NCI-H2171 (cell line): ENCODE measurements at places on chromosomes 12 and 14.
A peak's percentile ranks its signal among the peaks of the same experiment; 100 is the strongest.

GRCh38 chr12:9143929-9144729, 28.4 kb upstream of the A2M start:
- no peak for DNase-seq

DNA sequence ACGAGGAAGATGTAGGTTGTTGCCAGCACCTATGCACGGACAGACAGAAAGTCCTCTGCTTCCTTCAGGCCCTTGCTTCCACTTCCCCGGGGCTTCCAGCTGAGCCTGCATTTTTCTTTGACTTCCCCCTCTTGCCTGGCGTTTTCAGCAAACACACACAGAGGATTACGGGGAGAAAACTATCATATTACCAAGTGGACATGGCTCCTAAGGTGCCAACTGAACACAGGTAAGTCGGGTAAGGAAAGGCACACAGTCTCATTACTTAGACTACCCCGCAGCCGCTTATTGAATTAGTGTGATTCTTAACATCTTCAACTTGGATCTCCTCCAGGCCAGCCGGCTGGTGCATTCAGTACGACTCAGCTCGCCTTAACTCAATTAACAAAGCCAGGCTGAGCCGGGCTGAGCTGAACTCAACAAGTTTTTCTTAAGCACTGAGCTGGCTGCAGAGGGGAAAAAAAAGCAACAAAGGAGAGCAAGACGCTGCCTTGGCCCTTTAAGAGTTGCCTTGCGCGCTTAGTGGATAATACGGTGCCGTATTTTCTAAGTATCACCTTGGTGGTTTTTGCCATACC, 19.2 kb upstream of the MAP1LC3B2 start:
- peak; percentile 81 for DNase-seq

GRCh38 chr12:12723149-12723680, 6.0 kb downstream of the CDKN1B start:
- DNase-seq = no peak

DNA sequence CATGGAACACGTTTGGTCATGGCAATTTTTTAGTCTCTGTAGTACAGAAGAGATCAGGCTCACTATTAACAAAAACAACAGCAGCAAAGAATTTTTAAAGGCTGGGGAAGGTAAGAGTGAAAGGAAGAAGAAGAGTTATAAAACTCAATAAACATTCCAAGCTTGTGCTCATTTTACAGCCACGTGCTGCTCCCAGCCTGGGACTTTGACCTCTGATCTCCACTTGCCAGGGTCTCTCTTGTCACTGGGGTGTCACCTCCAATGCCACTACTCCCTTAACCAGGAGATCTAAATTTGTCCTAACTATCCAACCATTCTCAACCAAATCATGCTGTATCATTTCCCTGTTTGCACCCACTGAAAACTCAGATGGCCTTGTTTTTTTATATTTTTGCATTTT, 605.1 kb downstream of the VRK1 start:
- DNase-seq = no peak

DNA sequence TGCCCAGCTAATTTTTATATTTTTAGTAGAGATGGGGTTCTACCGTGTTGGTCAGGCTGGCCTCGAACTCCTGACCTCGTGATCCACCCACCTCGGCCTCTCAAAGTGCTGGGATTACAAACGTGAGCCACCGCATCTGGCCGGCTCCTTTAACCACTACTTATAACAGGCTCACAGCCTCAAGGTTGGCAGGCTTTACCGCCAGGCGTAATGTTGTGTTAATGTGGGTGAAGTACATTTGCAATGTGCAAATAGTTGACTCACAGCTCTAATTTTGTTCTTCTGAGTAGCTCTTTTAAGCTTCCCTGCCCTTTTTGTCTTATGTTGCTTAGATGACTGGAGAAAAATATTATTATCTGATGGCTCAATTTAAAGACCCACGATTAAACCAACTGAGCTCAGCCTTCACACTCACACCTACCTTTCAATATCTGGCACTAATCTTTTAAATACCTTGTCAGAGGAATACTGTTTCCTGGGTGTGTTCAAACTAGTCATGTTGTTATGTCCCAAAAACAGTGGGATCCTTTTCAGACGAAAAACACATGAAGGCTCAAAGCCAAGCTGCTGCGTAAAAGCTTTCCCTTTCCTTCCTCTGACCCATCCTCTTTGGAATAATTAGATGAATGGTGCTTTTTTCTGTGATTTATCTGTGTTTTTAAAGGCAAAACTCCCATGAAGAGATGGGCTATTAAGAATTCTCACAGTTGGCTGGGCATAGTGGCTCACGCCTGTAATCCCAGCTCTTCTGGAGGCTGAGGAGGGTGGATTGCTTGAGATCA, 57.2 kb upstream of the USP44 start:
- no peak for DNase-seq

- DNase-seq = no peak
Measured at GRCh38 chr12:117168976-117169375, 21.3 kb downstream of the FBXO21 start.

DNA sequence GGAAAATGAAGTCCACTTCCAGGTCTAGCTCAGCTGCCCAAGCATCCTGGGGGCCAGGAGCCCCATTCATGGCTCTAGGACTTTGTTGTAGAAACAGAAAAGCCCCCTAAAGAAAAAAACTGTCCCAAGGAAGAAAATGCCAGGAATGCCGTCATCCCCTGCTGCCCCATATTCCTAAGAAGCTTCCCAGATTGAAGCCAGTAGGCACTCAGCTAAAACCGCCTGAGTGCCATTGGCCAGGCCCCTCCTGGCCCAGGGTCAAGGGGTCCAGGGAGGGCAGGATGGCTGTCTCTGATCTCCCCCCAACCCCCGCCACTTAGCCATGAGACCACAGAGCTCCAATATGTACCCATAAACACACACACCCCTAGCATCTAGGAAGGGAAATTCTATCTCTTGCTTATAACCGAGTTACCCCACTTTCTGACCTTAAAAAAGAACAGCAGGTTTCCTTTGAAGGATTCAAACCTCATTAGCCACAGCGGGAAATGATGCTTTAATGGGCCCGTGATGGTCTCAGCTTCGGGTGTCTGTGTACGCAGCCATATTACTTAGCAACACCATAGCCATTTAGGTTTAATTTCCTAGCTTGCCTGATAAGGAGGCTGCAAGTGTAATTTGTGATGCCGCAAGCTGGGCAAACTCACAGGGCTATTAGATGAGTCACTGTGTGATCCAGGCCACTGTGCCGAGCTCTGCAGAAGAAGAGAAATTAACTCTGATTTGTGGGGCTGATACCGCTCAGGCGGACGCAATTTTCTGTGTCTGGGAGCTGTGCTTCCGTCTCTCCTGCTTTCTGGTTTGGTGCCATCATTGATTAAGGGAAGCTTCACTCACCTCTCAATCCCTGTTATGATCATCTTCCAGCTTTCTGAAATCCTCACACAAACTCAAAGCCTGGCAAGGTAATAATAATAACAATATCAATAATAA, 84.2 kb downstream of the GCH1 start:
- no peak for DNase-seq

GRCh38 chr12:119258149-119258548, 76.4 kb upstream of the CCDC60 start:
- peak; percentile 56 for DNase-seq

DNA sequence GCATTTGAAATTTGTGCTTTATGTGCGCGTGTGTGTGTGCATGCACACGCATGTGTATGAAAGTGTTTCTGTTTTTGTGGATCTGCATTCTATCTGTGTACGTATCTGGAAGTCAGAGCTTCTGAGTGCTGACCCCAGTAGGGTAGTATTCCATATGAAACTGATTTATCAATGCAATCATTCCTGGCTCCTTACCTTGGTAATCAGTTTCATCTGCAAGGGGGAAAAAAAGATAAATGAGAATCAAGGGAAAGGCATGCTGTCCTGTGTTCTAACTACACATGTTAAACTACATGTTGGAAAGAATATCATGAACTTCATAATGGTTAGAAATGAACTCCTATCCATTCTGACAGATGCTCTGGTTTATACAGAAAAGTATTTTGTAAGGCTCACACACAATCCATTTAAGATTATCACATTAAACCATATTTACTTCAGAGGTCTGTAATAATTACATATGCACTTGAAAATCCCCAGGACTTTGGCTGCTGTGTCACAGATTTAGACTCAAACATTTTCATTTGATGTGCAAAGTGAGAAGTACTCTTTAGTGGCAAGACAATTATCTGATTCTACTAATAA, 276.1 kb upstream of the LMO3 start:
- no peak for DNase-seq

- DNase-seq = no peak
Measured at GRCh38 chr12:88579161-88579517, 1.1 kb downstream of the KITLG start.

- DNase-seq = no peak
Measured at GRCh38 chr14:49593016-49593415, 5.7 kb upstream of the LRR1 start.

GRCh38 chr14:68047906-68048305, 228.3 kb downstream of the RAD51B start:
- DNase-seq = no peak

GRCh38 chr12:80050236-80050635, 49.1 kb upstream of the OTOGL start:
- no peak for DNase-seq

DNA sequence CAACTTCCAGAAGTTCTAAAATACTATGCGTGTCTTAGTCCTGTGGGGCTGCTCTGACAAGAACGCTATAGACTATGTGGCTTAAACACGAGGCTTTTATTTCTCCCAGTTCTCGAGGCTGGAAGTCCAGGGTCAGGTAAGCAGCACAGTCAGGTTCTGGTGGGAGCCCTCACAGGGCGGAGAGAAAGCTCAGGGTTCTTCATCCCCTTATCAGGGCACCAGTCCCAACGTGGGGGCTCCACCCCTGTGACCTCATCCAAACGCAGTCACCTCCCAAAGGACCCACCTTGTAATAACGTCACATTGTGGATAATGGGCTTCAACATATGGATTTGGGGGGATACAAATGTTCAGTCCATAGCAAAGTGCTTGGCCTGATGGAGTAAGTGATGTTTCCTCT, 37.1 kb upstream of the TC2N start:
- no peak for DNase-seq

GRCh38 chr12:27347779-27348178, 15.1 kb downstream of the BMAL2 start:
- DNase-seq = peak; percentile 53

DNA sequence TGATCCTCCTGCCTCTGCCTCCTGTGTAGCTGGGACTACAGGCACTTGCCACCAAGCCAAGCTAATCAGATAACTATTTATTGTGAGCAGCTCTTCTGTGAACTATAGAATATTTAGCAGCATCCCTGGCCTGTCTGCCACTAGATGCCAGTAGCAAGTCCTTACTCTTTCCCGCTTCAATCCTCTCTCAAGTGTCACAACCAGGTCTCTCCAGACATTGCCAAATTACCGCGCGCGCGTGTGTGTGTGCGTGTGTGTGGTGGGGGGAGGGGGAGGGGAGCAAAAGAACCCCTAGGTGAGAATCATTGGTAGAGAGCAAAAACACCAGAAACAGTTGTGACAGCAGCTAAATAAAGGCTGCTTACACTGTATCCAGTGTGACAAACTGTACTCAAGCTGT, 49.9 kb downstream of the PPP2R5E start:
- DNase-seq = no peak

DNA sequence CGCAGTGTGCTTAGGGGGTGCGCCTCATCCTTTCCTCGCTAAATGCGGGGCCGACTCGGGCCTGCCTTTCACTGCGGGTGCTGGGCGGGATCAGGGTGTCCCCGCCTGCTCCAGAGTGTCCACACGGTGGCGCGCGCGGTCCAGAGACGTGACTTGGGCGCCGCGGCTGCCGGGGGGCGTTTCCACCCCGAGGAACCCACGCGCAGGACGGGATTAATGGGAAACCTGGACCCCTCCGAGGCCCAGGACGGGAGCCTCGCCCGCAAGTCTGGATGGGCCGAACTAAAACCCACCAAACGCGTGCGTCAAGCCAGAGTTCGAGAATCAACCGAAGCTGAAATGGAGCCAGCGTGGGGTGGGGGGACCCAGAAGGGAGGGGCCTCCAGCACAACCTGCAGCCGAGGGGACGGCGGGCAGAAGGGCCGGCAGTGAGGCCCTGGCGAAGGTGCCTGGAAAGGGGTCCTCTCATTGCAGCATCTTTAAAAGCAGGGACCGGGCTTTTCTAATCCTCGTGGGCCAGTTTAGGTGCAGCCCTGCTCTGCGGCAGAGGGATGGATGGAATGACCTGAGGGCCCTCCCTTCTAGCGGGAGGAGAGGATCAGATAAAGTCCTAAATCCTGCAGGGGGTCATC, 93.3 kb downstream of the NINJ2 start:
- peak; percentile 95 for DNase-seq

- DNase-seq = no peak
Measured at GRCh38 chr12:43038991-43039390, 449.4 kb upstream of the PRICKLE1 start.

GRCh38 chr12:105858981-105859710, 279.6 kb downstream of the NUAK1 start:
- DNase-seq = no peak

DNA sequence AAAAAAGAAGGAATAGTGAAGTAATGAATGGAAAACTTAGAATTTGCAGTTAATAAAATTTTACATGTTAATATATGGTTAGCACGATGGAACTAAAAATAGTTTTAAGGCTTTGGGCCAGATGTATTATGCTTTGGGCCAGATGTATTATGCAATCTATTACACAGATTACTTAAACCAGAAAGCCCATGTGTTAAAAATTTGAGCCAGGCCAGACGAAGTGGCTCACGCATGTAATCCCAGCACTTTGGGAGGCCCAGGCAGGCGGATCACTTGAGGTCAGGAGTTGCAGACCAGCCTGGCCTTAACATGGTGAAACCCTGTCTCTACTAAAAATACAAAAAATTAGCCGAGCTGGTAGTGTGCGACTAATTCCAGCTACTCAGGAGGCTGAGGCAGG, 17.2 kb downstream of the IFT81 start:
- no peak for DNase-seq

- DNase-seq = no peak
Measured at GRCh38 chr14:99268810-99269707, 2.9 kb downstream of the BCL11B start.

GRCh38 chr14:49549446-49549845, 36.7 kb downstream of the RPS29 start:
- no peak for DNase-seq

DNA sequence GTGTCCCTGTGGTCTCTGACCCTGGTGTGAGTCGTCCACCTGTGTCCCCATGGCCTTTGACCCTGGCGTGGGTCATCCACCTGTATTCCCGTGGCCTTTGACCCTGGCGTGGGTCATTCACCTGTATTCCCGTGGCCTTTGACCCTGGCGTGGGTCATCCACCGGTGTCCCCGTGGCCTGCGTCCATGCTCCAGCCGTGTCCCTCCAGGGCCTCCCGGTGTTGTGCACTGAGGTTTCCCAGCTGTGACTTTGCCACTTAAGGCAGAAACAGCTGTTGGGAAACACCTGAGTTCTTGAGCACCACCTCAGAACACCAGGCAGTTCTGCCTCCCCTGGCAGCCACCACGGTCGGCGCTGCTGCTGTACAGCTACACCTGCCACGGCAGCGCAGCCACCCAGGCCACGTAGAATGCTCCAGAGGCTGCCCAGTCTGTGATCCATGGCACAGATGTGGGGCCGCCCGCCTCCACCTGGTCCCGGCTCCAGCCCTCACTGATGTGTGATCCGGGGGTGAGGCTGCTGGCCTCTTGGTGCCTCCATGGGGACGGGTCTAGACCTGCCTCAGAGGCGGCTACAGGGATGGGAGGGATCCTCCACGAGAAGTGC, 69.1 kb upstream of the GALNT9 start:
- DNase-seq = peak; percentile 29

- no peak for DNase-seq
Measured at GRCh38 chr14:68630611-68631393, 162.1 kb downstream of the ZFP36L1 start.
